ENCODE measurements at places on chromosomes 12 and 14.

- no peak overlapping the region for H3K4me3 ChIP-seq
- no peaks in the 10 kb centered on the region for H3K4me1 ChIP-seq
- H3K27ac ChIP-seq: no peak overlapping the region
- DNase-seq: no peak
Measured at GRCh38 chr12:92621833-92622232, 81.0 kb upstream of the PLEKHG7 start.

DNA sequence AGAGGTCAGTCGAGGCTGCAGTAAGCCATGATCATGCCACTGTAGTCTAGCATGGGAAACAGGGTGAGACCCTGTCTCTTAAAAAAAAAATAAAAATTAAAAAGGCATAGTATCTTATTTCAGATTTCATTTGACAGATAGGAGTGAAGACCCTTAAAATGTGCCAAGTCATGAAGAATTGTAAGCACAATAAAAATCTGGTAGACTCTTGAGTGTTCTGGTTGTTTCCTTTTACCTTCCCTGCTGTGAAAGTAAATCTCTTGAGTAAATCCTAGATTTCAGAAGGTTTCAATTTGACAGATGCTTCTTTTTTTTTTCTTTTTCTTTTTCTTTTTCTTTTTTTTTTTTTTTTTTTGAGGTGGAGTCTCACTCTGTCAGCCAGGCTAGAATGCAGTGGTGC, 109.0 kb downstream of the ESR2 start:
- H3K27me3 ChIP-seq: no peaks in the 10 kb centered on the region
- H3K36me3 ChIP-seq: peaks cover 61% of the 10 kb centered on the region
- H3K4me1 ChIP-seq: no peaks in the 10 kb centered on the region

DNA sequence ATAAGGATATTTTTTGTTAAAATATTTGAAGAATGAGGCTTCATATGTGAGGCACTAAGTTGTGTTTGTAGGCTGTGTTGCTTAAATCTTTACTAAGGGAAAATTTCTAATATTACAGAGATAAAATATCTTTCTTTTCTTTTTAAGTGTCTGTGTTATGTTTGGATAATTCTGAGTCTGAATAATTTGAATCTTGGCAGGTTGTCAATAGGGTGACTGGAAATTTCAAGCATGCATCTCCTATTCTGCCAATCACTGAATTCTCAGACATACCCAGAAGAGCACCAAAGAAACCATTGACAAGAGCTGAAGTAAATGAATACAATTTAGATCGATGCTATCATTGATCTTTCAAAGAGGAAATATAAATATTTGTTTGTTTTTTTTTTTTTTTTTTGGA, 29.4 kb downstream of the TMPO start:
- H3K36me3 ChIP-seq: peaks cover 57% of the 10 kb centered on the region
- H3K4me3 ChIP-seq: no peak overlapping the region
- no peaks in the 10 kb centered on the region for H3K27me3 ChIP-seq

GRCh38 chr12:25322918-25323531, 72.3 kb upstream of the KRAS start:
- peaks cover 49% of the 10 kb centered on the region for H3K4me1 ChIP-seq
- no peak for DNase-seq
- H3K4me3 ChIP-seq: peak overlapping the region; percentile 62
- H3K27ac ChIP-seq: peak overlapping the region; percentile 88
- no peaks in the 10 kb centered on the region for H3K27me3 ChIP-seq

DNA sequence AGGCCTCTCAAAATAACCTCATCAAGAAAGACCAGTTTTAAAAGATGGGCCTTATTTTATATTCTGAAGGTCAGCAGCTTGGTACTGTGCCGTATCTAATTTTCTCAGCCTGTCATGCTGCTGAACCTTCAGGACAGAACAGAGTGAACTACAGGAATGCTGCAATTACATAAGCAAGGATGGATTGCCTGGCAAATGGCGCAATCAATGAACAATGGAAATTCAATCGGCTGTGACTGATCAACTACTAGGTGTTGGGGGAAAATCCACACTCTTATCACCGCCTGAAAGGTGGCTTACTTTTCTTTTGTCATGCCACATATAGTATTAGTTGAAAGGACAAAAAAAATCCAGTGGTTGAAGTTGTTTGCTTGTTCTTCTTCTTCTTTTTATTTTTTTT, 8.5 kb downstream of the ACSS3 start:
- H3K27ac ChIP-seq: no peak overlapping the region
- H3K4me3 ChIP-seq: no peak overlapping the region
- no peaks in the 10 kb centered on the region for H3K4me1 ChIP-seq
- H3K27me3 ChIP-seq: no peaks in the 10 kb centered on the region
- DNase-seq: no peak

GRCh38 chr12:80470403-80470802, 26.4 kb downstream of the PTPRQ start:
- H3K27me3 ChIP-seq: no peaks in the 10 kb centered on the region
- H3K27ac ChIP-seq: no peak overlapping the region
- DNase-seq: no peak
- H3K36me3 ChIP-seq: no peaks in the 10 kb centered on the region
- H3K4me3 ChIP-seq: no peak overlapping the region
- no peaks in the 10 kb centered on the region for H3K4me1 ChIP-seq

- peaks cover 7% of the 10 kb centered on the region for H3K4me1 ChIP-seq
- no peaks in the 10 kb centered on the region for H3K36me3 ChIP-seq
- H3K27ac ChIP-seq: no peak overlapping the region
- no peak overlapping the region for H3K4me3 ChIP-seq
Measured at GRCh38 chr14:103356024-103356682, 22.1 kb downstream of the EIF5 start.

DNA sequence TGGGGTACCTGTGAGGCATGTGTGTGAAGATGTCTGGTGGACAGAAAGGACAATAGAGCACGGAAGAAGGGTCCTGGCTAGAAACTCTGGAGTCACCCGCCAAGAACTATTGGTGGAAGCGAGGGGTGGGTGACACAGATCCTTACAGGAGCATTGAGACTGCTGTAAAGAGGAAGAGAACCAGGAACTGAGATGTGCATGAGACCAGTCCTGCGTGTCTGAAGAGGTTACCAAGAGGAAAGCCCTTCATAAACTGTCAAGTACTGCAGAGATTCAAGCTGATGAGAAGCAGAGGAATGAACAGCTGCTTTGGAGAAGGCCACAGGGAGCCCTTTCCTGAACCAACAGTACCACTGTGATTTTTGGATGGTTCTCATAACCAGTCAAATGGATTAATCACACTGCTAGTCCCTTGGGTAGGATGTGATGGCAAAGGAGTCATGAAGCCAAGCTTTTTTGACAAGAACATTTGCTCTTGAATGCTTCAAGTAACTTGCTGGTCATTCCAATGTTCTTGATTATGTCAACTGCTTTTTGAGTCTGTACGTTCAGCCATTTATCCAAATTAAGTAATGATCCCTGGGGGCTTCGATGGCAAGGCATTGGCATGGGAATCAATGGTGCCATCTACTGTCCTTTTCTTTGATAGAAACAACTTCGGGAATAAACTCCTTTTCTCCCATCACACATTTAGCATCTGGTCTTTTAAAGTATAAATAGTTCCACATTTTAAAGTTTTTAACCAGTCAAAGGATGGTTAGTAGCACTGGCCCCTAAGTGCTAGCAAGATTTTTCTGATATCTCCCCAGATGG, 42.9 kb downstream of the GPR135 start:
- H3K4me3 ChIP-seq: no peak overlapping the region
- H3K27me3 ChIP-seq: peaks cover 20% of the 10 kb centered on the region
- H3K27ac ChIP-seq: no peak overlapping the region
- no peaks in the 10 kb centered on the region for H3K36me3 ChIP-seq
- no peaks in the 10 kb centered on the region for H3K4me1 ChIP-seq
- DNase-seq: no peak

- H3K27me3 ChIP-seq: peaks cover 28% of the 10 kb centered on the region
- peak overlapping the region; percentile 90 for H3K4me3 ChIP-seq
- H3K27ac ChIP-seq: peak overlapping the region; percentile 95
- H3K4me1 ChIP-seq: peaks cover 43% of the 10 kb centered on the region
- H3K36me3 ChIP-seq: peaks cover 7% of the 10 kb centered on the region
Measured at GRCh38 chr14:105489542-105490266, 1.3 kb upstream of the TEDC1 start.

GRCh38 chr12:92676710-92677109, 26.1 kb upstream of the PLEKHG7 start:
- H3K27me3 ChIP-seq: peaks cover 3% of the 10 kb centered on the region
- no peaks in the 10 kb centered on the region for H3K4me1 ChIP-seq
- no peak for DNase-seq
- no peaks in the 10 kb centered on the region for H3K36me3 ChIP-seq

DNA sequence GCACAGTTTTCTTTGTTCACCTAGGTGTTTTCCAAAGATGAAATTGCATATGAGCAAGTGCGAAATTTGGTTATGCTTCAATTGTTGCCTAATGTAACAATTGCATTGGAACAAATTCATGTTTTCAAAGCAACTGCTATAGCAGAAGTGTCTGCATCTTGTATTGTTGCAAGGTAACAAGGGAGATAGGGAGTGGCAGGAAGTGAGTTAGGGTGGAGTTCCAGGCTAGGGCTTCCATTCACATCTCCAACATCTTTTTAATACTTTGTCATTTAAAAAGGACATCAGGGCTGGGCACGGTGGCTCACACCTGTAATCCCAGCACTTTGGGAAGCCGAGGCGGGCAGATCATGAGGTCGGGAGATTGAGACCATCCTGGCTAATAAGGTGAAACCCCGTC, 312.3 kb upstream of the E2F7 start:
- no peak overlapping the region for H3K27ac ChIP-seq
- no peaks in the 10 kb centered on the region for H3K27me3 ChIP-seq
- no peaks in the 10 kb centered on the region for H3K4me1 ChIP-seq
- no peaks in the 10 kb centered on the region for H3K36me3 ChIP-seq
- no peak overlapping the region for H3K4me3 ChIP-seq

GRCh38 chr14:72907886-72908285, 14.0 kb upstream of the DPF3 start:
- peaks cover 48% of the 10 kb centered on the region for H3K27me3 ChIP-seq
- DNase-seq: no peak
- H3K27ac ChIP-seq: no peak overlapping the region

GRCh38 chr12:89476904-89477595, 47.5 kb downstream of the GALNT4 start:
- no peak overlapping the region for H3K4me3 ChIP-seq
- peak overlapping the region; percentile 58 for H3K27ac ChIP-seq
- H3K36me3 ChIP-seq: peaks cover 29% of the 10 kb centered on the region
- H3K27me3 ChIP-seq: no peaks in the 10 kb centered on the region

DNA sequence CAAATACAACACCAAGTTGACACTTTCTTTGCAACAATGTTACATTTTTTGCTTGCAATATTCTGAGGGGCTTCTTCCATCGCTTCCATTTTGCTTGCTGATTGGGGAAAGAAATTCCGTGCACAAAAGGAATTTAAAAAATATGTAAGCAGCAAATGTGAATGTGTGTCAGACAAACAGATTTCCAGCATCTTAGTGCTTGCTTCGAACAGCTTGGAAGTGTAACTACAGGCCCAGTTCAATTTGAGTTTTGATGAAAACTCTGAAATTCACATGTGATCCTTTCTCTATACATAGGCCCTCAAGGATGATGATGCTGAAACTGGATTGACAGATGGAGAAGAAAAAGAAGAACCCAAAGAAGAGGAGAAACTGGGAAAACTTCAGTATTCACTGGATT, 399.1 kb downstream of the PAWR start:
- H3K4me1 ChIP-seq: no peaks in the 10 kb centered on the region
- no peak overlapping the region for H3K27ac ChIP-seq
- no peak overlapping the region for H3K4me3 ChIP-seq
- H3K27me3 ChIP-seq: no peaks in the 10 kb centered on the region
- H3K36me3 ChIP-seq: no peaks in the 10 kb centered on the region

GRCh38 chr12:78473136-78473535, 391.4 kb upstream of the SYT1 start:
- no peaks in the 10 kb centered on the region for H3K27me3 ChIP-seq
- no peaks in the 10 kb centered on the region for H3K36me3 ChIP-seq
- H3K4me3 ChIP-seq: no peak overlapping the region
- H3K27ac ChIP-seq: no peak overlapping the region

DNA sequence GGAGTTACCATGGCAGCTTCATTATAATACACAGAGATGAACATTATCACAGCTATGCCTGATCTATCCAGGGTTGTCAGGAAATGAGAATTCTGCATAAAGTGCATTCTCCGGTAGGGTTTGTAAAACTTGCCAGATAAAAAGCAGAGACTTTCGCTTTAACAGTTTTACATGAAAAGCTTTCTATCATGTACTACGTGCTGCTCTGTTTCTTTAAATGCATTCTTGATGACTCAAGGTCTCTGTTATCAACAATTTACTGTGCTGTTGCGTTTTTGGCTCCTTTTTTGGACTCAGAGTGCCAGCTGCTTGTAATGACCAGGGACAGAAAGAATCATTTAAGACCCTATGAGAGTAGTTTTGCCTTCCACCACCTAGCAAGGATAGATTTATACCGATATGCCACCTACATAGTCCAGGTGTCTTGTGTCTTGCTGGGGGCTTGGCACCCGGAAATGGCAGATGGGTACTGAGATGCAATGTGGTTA, 371.2 kb downstream of the BTG1 start:
- peaks cover 38% of the 10 kb centered on the region for H3K4me1 ChIP-seq
- DNase-seq: no peak
- peak overlapping the region; percentile 19 for H3K4me3 ChIP-seq
- no peaks in the 10 kb centered on the region for H3K36me3 ChIP-seq

DNA sequence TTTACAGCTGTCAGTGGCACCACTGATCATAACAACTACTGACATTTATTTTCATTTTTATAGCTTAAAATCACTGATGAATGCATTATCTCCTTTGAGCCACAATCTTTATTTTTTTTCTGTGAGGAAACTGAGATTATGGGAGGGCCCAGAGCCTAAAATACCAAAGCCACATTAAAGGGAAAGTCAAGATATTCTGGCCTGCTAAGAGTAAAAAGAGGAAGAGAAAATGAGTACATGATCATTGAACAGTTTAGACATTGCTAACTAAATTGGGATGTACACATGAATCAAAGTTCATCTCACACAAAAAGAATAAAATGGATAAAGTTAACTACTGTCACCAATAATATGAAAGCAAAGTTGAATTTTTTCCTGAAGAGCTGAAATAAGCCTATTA, 170.5 kb upstream of the GARIN2 start:
- no peak for DNase-seq
- no peak overlapping the region for H3K27ac ChIP-seq
- no peak overlapping the region for H3K4me3 ChIP-seq
- peaks cover 6% of the 10 kb centered on the region for H3K4me1 ChIP-seq

DNA sequence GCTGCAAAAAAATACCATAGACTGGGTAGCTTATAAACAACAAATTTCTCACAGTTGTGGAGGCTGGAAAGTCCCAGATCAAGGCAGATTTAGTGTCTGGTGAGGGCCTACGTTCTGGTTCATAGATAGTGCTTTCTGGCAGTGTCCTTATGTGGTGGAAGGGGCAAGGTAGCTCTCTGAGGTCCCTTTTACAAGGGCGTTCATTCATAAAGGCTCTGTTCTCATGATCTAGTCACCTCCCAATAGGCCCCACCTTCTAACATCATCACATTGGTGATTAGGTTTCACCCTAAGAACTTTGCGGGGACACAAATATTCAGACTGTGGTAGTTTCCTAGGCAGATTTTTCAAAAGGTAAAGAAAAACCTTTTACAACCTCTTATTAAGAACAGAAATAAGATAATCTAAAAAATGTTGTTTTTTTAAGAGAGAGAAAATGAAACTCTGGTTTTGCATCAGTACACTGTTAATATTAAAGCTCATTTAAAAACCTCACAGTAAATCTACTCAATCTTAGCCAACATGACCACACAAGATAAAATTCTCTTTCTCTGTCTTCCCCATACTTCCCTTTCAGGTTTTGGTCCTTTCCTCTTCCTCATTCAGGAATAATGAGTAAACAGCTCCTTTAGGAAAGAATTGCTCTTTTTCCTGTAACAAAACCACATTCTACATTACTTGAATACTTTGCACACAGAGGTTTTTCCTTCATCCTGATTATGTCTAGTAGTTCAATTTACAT, 117.5 kb downstream of the UNC79 start:
- DNase-seq: no peak
- H3K4me1 ChIP-seq: no peaks in the 10 kb centered on the region
- no peak overlapping the region for H3K27ac ChIP-seq
- H3K36me3 ChIP-seq: no peaks in the 10 kb centered on the region
- H3K27me3 ChIP-seq: peaks cover 15% of the 10 kb centered on the region
